ENCODE measurements at places on chromosomes 6 and 20.

DNA sequence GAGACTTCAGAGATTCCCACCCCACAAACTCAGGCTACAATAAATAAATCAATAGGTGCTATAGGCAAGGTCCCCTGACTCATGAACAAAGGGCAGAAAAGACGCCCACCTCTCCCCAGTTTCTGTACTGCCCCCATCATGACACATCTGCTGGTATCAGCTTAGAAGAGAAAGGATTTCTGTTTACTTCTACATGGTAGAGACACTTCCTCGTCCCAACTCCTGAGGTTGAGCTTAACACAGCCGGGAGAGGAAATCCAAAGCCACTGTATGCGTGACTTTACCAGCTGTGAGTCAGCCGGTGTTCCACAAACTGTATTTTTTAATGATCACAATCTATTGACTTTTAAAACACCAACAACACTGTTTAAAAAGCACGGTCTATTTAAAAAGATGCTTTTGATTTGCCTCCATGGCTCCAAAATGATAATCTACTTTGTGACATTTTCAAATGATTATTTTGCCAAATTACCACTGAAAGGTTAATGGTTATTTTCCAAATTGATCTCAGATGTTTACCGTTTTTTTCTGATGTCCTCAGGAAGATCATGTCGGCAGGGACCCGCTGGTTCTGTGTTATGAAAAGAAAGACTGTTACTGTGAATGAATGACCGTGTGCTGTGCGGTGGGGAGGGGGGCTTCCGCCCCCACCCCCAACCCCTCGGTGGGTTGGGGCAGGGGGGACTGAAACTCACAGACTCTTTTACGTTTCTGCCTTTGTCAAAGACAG is 72.5 kb downstream of the ATP9A start:
- peak; percentile 52 for DNase-seq

GRCh38 chr6:56716229-56716628 is 73.5 kb upstream of the DST start:
- DNase-seq = no peak

DNA sequence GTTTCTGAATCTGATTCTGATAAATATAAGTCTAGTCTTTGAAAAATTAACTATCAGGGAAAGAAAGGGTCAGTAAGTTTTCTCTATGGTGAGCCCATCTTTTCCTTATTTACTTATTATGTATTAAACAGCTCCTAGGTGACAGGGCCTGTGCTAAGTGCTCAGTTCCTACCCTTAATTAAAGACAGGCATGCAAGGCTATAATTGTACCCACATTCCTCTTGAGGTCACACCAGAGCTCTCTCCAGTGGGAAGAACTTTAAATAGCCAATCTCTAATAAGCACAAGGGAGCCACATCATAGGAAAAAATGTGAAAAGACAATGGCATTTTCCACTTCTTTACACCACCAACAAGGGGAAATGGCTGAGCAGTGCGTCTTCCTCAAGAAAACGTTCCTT is 421.8 kb upstream of the SLC35B3 start:
- no peak for DNase-seq

- DNase-seq = no peak
Observed at GRCh38 chr6:489001-489400, 97.4 kb downstream of the IRF4 start.

GRCh38 chr6:22657352-22657980 is 88.1 kb downstream of the HDGFL1 start:
- DNase-seq = no peak

- no peak for DNase-seq
Observed at GRCh38 chr6:117505311-117505710, 22.8 kb downstream of the DCBLD1 start.

GRCh38 chr20:13102694-13103093 is 93.9 kb downstream of the SPTLC3 start:
- no peak for DNase-seq

- no peak for DNase-seq
Observed at GRCh38 chr6:39801456-39802251, 9.5 kb downstream of the DAAM2 start.

DNA sequence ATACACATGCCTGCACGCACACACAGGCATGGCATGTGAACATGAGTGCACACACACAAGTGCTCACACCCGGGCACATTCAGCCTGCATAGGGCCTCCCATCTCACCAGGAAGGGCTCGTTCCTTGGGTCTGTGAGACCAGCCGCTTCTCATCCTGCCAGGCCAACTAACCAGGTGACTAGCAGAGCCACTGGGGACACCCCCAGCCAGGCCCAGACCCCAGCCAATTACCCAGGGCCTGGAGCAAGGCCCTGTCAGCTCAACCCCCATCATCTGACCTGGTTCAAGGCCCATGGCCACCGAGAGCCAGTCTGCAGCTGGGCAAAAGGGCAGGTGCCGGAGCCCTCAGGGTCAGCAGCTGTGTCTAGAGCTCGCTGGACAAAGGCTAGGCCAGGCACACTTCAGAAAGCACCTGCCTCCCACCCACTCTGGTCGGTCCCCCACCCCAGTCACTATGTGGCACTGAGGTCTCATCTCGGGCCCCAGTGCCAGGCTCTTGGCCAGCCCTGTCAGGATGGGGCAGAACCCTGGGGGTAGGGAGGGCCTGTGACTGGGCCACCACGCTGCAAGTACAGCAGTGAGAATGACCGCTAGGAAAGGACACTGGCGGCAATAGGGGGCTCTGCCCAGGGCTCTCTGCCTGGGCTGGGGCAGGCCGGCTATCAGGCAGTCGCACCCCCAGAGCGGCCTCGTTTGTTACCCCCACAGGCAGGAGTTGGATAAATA is 26.8 kb upstream of the MRGBP start:
- DNase-seq = no peak

- no peak for DNase-seq
Observed at GRCh38 chr6:105507811-105508210, 104.9 kb upstream of the PREP start.

DNA sequence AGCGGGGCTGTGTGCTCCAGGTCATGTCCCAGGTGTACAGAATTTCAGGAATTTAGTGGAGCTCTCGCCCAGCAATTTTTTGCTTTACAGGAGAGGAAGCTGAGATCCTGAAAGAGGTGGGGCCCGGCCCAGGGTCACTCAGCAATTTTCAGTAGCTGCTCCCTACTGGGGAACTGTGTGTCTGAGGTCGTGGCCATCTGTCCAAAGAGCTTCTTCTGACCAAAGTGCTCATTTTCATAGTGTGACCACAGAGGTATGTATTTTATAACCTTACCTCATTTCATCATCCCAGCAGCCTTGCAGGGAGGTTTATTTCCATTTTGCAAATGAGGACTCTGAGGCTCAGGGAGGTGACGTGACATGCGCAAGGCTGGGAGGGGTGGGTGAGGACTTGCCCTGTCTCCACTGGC is 46.3 kb downstream of the FAM209B start:
- no peak for DNase-seq

DNA sequence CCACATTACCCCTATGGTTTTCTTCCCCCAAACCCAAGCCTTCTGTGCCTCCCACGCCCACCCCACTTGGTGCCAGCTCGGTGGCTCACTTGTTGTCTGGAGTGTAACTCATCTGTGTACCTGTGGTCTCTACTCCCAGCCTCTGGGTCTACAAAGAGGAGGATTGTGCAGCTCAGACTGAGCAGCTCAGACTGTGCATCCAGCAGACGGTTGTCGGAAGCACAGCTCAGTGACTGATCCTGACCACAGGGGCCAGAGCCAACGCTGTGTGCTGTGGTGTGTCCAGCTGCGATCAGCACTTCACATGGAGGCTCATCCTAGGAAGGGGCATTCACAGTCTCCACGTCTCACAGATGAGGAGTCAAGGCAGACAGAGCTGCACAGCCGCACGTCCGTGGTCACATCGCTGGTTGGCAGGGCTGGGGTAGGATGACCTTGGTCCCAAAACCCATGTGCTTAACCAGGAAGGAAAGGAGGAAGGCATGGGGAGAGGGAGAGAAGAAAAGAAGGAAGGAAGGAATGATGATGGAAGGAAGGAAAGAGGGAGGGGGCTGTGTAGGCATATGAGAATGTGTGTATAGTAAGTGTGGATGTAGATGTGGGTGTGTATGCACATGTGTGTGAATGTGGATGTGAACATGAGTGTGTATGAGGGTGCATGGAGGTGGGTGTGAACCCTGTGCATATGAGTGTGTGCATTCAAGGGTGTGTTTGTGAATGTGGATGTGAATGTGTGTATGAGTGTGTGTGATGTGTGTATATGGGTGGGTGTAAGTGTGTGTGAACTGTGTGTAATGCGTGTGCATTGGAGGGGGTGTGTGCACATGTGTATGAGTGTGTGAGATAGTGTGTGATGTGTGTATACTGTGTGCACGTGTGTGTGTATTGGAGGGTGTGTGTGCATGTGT is 28.2 kb upstream of the STX16 start:
- no peak for DNase-seq

DNA sequence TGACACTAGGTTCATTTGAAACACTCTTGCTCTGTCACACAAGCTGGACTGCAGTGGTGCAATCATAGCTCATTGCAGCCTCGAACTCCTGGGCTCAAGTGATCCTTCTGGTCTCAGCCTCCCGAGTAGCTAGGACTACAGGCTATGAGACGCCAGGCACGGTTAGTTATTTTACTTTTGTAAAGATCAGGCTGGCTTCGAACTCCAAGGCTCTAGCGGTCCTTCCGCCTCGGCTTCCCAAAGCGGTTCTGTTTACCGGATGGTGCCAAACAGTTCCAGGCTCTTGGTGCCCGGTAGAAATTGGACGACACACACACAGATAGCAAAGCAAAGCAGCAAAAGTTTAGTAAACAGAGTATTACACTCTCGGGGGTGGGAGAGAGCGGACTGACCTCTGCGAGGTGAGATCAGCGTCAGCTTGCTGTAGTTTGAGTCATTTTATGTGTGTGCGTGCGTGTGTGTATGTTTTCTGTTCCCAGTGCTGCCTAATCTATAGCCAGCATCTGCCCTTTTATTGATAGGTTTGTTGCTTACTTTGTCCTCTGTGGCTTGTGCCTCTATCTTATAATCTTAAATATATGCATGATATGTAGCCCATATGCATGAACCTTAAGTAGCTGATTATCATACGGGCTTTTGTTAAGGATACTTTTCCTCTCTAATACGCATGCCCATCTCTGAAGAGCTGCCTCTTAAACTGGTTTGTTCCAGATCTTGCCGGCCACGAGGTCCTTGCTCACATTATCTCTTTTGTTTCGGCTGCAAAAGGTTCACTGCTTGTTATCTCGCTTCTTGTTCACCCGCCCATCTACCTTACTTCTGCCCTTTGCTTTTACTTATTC is 75.2 kb downstream of the OR2B2 start:
- peak; percentile 93 for DNase-seq

GRCh38 chr6:56944661-56945060 is 10.2 kb upstream of the BEND6 start:
- no peak for DNase-seq

GRCh38 chr20:59299945-59300332 is 472 bp upstream of the EDN3 start:
- no peak for DNase-seq

- DNase-seq = peak; percentile 4
Observed at GRCh38 chr20:20327746-20328145, 40.2 kb upstream of the INSM1 start.

DNA sequence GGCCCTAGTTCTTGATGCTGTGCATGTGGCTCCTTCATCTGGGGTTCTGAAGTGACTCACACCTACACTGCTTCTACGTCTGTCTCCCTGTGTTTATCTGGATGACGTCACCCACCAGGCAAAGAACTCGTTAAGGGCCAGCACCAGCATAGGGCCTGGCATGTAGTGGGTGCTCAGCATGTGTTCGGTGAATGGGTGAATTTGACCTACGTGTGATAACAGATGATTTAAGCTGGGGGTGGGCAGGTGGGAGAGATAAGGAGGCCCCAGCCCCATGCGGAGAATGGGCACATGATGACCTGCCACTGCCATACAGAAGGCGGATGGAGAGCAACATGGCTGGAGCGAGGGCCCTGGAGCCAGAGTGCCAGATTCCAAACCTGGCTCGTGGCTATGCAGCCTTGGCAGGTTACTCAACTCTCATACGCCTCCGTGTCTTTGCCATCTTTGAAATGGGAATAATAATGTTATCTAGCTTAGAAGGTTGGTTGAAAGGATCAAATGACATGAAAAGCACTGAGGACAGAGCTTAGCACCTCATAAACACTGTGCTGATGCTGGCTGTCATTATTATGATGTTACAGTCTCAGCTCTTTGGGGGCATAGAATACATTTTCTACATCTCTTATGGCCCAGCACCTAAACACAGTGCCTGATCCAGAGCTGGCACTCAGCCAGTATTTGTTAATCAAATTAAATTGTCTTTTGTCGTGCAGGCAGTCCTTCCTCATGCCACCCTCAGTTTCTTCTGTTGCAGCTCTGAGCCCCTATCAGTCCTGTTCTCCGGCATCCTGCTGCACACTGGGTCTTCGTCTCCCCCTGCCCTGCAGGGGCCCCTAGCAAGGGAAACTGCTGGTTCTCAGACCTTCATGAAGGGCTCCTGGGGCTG is 39.6 kb downstream of the VEGFA start:
- DNase-seq = peak; percentile 67

GRCh38 chr6:71766796-71767195 is 119.6 kb upstream of the RIMS1 start:
- DNase-seq = no peak

GRCh38 chr20:931401-931800 is 15.3 kb upstream of the ANGPT4 start:
- peak; percentile 20 for DNase-seq

DNA sequence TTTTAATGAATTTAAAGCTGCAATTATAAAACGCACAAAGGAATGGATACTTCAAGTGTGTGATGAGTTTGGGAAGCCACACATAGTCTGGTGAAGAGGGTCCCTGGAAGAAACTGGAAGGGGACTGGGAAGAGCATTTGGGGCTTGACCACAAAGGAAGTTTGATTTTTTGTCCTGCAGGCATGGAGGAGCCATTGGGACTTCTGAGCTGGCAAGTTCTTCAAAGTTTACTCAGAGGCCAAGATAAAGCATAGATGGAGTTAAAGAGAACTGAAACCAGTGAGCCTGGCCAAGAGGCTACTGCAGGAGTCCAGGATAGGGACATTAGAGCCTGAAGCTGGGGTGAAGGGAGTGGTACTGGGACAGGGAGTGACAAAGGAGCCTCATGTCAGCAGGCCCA is 95.0 kb downstream of the AIG1 start:
- DNase-seq = no peak
